ENCODE measurements at places on chromosomes 5 and 9.

- no peak for DNase-seq
Measured at GRCh38 chr9:21565155-21565554, 83.0 kb upstream of the IFNE start.

GRCh38 chr5:149053072-149053695 is 9.7 kb downstream of the SH3TC2 start:
- no peak for DNase-seq

DNA sequence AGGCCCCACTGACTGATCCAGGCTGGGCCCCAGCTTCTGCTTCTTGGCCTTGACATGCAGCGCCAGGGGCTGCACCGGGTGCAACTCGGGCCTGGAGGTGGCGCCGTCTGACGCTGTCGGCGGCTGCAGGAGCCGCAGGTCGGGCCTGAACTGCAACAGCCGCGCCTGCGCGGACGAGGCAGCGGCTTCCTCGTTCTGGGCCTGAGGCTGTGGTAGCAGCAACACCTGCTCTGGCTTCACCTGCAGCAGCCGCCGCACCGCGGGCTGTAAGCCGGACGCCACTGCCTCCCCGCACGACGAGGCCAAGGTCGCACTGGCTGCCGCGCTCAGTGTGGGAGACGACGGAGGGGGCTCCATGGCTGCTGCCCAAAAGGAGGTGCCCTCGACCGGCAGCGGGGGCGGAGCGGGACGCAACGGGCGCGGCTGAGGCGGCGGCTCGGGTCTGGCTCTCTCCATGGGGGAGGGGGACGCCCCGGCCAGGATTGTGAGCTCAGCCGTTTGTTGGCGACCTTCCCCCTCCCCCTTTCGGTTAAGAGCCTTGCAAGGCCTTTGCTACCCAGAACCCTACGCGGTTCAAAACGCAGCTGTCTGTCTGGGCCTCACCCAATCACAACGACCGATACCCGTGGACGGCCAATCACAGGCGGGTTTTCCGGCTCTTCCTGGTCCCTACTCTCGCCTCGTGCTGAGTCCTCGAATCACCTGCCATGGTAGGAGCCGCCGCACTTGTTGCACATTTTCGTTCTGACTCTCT is 438 bp downstream of the SOX30 start:
- DNase-seq, result peak; percentile 15

DNA sequence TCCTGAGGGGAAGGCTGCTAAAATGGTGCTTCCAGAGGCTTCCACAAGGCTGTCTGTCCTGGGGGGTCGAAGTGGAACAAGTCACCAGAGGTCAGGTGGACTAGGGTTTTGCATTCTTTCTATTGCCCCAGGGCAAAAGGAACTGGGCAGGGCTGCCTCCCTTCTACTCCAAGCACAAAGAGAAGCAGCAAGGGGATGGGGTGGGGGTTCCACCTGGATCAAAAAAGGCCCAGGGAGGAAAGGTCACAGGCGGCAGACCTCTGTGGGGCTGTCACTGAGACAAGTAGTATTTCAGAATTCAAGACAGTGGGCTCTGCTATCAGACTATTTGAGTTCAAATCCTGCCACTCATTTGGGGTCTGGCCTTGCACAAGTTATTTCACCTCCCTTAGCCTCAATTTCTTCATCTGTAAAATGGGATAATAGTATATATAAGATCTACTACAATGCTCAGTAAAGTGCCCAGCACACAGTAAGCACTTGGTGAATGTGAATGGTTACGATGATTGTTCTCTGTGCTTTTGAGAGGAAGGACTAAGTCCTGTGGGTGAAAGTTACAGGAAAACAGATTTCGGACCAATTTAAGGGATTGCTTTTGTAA is 1.9 kb upstream of the ARSI start:
- DNase-seq, result no peak

GRCh38 chr5:56299212-56299611 is 66.1 kb upstream of the ANKRD55 start:
- DNase-seq, result no peak

DNA sequence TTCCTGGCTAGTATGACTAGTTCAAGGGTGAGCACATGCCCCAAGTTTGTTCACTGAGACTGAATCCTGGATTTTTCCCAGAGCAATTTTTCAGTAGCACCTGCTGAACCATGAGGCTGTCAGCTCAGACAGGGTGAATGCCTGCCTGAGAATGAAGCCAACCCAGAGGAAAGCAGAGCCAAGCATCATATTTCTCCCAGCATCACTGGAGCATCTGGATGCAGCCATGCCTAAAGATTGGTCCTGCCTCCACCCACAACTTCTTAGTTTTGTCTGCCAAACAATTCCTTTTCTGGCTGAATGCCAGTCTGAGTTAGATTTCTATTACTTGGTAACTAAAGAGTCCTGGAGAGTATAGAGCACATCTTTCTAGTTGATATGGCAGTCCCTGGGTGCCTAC is 343.6 kb downstream of the CSNK1G3 start:
- DNase-seq, result no peak

DNA sequence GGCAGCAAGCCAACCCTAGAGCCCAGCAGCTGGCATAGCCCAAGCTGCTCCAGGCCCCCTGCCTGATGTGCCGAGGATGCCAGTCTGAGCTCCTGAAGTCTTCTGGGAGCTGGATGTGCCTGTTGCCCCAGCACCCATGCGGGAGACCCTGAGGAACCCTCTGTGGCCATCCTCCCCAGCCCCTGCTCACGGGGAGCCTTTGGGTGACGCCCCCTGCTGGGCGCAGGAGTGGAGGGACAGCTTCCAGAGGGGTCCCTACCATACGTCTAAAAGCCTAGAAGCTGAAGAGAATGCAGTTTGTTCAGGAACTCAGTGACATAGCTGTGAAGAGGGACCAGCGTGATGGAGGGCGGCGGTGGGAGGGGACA is 33.1 kb upstream of the MVB12B start:
- DNase-seq, result no peak

DNA sequence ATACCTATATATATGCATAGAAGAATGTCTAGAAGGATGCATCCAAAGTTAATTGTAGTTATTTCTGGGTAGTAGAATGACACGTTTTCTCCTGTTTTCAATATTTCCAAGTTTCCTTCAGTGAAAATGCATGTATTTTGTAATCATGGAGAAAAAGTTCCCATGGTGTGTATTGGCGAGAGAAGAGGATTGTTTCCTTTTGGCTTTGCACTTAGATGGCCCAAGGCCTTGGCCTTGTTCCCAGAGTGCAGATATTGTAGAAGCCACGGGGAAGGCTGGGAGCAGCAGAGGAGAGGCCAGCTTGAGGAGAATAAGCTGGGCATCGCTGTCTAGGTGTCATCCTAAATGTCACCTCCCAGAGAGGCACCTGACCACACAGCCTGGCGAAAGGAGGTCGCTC is 44.0 kb downstream of the IRF1 start:
- peak; percentile 69 for DNase-seq

- DNase-seq, result no peak
Measured at GRCh38 chr9:101673642-101674041, 64.8 kb downstream of the GRIN3A start.

DNA sequence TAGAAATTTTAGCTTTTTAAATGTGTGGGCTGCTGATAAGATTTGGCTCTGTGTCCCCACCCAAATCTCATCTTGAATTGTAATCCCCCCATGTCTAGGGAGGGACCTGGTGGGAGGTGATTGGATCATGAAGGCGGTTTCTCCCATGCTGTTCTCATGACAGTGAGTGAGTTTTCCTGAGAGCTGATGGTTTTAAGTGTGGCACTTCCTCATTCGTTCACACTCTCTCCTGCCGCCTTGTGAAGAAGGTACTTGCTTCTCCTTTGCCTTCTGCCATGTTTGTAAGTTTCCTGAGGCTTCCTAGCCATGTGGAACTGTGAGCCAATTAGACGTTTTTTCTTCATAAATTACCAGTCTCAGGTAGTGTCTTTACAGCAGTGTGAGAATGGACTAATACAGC is 127.8 kb upstream of the MVB12B start:
- DNase-seq, result no peak

DNA sequence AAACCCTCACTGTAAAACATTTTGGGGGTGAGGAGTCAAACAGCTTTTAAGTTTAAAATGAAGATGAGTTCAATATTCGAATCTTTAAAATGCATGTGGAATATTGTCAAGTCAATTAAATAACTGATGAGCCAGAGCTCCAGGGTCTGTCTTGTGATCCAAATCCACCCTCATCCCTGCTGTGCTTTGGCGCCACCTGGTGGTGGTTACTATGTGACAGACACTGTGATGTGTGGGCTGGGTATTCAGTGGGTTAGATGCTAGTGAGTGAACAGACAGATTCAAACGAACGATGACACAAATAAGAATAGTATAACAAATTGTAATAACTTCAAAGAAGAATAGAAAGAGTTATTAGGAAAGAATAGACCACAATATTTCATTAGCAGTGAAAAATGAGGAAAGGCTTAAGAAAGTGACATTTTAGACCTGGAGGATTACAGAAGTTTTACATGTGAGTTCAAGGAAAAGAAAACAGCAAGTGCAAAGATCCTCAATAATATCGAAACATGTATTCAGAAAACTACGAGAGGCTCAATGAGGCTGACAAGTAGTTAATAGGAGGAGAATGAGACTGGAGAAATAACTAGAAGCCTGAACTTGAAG is 51.4 kb upstream of the CHSY3 start:
- DNase-seq, result peak; percentile 90

GRCh38 chr9:73152953-73153352 is 1.3 kb downstream of the ANXA1 start:
- DNase-seq, result no peak

- DNase-seq, result no peak
Measured at GRCh38 chr5:107459605-107460004, 211.1 kb downstream of the EFNA5 start.

DNA sequence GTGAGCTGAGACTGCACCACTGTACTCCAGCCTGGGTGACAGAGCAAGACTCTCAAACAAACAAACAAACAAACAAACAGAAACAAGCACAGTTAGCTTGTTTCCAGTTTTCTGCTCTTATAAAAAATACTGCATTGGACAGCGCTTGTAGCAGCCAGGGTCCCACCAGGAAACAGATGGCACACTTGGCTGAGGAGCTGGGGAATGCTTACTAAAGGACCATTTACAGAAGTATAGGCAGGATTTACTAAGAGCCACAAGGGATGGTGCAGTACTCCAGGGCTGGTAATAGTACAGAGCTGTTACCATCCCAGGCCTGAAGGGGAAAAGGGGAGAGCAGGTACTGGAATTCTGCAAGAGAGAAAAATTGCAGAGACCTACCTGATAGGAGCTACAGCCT is 5.2 kb upstream of the ANKS6 start:
- DNase-seq, result no peak

- peak; percentile 77 for DNase-seq
Measured at GRCh38 chr9:70805949-70806348, 315.5 kb downstream of the TRPM3 start.

Measured in Ammon's horn (tissue), 1 donor.